Glomerular endothelial cell (primary cell): ENCODE measurements at places on chromosomes 6 and 20. TPM values are rescaled to one million over a fixed set of nuclear protein-coding genes. Genes with fewer than 3 reads are reported as not detected.

DNA sequence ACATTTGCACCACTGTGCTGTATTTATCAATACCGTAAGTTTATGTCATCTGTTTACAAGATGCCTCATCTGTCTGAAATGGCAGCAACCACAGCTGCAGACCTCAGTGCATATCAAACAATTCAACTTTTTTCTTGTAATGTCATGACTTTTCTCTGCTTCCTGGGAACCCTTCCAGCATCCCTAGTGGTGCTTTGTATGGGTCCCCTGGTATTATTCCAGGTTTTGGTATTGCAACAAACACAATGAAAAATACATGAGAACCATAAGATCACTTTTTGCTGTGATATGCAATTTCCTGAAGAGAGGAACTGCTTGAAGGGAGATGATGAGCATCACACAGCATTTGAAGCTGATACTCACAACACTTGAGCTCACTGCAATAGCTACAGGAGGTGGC, 12.0 kb upstream of the TXNDC5 start:
- no peak for DNase-seq

TBC1D32 gene
- 1.7 and 7.4 TPM in 2 replicates for total RNA-seq

DNA sequence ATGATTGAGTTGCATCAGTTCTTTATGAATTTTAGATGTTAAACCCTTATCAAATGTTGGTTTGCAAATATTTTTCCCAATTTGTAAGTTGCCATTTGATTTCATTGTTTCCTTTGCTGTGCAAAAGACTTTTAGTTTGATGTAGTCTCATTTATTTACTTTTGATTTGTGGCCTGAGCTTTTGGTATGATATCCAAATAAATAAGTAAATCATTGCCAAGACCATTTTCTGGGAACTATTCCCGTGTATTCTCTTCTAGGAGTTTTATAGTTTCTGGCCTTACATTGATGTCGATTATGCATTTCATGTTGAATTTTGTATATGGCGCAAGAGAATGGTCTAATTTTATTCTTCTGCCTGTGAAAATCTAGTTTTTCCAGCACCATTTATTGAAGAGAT, 13.4 kb downstream of the AIG1 start:
- DNase-seq: no peak

C2 gene
- total RNA-seq: not detected in 2 replicates

PI16 gene
- 0.23 TPM in 1 of 2 replicates, not detected in the other for total RNA-seq

GRCh38 chr20:63882257-63883200, 12.4 kb upstream of the DNAJC5 start:
- no peak for DNase-seq

RHAG gene
- not detected in 2 replicates for total RNA-seq

DNA sequence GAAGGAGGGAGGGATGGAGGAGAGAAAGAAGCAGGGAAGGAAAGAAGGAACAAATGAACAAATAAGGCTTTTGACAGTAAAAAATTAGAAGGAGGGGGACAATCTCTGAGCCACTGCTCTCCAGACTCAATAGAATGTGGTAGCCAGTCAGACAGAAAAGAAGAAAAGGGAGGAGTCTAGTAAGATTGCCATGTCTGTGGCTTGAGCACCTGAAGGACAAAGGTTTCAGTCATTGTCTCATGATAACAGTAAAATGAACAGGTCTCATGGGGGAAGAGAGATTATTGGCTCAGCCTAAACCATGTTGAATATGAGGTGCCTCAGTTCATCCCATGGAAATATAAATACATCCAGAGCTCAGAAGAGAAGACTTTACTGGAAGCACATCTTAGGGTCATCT, 14.0 kb upstream of the LOC128125822 start:
- no peak for DNase-seq

GPSM3 gene
- total RNA-seq: 15.5 and 21.8 TPM in 2 replicates

DNA sequence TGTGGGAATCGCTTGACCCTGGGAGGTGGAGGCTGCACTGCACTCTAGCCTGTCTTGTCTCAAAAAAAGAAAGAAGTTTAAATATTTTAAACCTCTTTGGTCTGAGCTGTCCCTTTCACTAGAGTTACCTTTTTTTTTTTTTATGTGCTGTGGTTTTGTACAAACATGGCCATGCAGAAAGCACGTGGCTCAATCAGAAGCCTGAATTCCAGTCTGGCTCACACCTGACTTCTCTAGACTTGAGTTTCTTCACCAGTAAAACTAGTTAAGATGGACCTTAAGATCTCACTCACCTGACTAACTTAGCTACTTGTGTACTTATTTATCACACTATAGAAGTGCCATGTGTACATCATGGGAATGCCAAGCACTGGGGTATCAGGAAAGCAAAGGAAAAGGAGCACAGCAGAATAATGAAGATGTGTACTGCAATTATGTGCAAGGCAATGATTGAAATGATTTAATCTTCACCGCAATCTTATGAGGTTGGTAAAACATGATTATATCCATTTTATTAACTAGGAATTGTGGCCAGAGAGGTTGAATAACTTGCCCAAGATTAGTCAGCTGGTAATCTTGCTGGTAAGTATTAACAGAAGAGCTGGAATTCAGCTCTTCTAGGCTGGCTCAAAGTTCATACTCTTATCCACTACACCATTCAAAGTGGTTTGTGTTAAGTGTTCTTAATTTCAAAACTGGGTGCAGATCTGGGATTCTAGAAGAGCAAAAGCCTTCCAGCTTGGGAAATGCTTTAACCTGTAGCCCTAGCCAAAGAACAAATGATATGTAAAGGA, 10.7 kb downstream of the HMGN3 start:
- DNase-seq: no peak

HSPA12B gene
- 25.5 and 26.3 TPM in 2 replicates for total RNA-seq

DNA sequence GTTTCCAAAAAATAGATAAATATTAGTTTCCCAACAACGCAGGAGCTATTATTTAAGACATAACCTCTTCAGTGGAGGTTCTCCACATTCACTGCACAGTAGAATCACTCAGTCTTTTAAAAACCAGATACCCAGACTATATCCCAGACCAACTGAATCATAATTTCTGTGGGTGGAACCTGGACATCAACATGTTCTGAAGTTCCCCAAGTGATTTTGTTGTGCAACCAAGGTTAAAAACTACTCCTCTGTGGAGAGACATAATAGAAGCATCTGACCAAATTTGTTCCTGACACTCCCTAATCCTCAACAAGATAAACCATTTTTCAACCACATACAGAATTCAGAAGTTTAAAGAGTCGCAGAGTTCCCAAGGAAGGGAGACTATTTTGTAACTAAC, 42.3 kb downstream of the STK38 start:
- DNase-seq: no peak

- DNase-seq: no peak
Observed at GRCh38 chr6:127051571-127052260, 66.8 kb upstream of the RSPO3 start.

DNA sequence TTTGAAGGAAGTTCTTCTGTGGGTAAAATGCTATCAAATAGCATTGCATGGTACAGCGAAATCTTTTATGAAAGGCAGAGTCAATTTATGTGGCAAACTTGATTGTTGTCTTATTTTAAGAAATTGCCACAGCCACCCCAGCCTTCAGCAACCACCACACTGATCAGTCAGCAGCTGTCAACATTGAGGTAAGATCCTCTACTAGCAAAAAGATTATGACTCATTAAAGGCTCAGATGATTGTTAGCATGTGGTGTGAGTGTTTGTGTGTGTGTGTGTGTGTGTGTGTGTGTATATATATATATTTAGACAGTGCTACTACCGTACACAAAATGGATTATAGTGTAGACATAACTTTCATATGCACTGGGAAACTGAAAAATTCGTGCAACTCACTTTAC, 27.8 kb downstream of the LRRN4 start:
- no peak for DNase-seq

LY6G5C gene
- total RNA-seq: 3.7 and 4.1 TPM in 2 replicates

GRCh38 chr20:53557130-53557529, 36.5 kb downstream of the ZNF217 start:
- no peak for DNase-seq

STMN3 gene
- total RNA-seq: 7.9 and 17.5 TPM in 2 replicates

FAM83B gene
- 0.29 TPM in 2 replicates for total RNA-seq
